ENCODE measurements at places on chromosomes 3 and 15. TPM values are rescaled to one million over a fixed set of nuclear protein-coding genes. Genes with fewer than 3 reads are reported as not detected.

The EPHB1 gene
- 1.4 TPM for total RNA-seq

DNA sequence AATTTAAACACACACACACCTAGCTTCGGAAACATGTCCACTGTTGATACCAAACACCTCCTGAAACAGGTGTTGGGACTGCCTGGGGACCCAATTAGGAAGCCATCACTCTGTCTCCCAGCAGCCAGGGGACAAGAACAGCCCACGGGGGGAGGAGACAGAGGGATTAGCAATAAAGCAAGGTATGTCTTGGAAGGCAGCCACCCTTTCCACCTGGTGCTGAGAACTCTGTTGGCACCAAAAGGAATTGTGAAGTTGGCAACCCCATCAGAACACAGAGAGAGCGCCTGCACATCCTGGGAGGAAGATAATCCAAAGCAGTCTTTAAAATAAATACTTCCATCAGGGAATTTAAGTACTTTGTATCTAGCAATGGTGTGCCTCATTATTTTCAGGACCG is 111.0 kb downstream of the ADAMTS17 start:
- H3K4me3 ChIP-seq: no peak overlapping the region
- no peak for DNase-seq
- no peak overlapping the region for H3K27ac ChIP-seq

The RTP4 gene
- total RNA-seq: 12.9 TPM

DNA sequence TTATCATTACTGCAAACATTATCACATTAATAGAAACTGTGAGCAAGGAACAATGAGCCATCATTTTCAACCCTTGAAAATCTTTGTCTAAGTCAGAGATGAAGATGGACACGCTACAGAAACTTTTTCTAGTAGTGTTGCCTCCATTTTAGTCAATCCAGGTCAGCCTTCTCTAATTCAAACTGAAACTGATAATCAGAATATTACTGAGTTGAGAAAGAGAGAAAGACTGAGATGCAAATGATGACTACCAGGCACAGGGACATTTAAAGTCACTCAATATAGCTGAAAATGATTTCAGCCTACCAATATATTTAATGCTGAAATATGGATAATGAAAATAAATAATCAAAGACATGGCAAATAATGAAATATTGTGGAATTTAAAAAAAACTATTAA is 261.4 kb downstream of the GBE1 start:
- no peaks in the 10 kb centered on the region for H3K36me3 ChIP-seq
- DNase-seq: no peak
- no peaks in the 10 kb centered on the region for H3K4me1 ChIP-seq
- no peak overlapping the region for H3K4me3 ChIP-seq

DNA sequence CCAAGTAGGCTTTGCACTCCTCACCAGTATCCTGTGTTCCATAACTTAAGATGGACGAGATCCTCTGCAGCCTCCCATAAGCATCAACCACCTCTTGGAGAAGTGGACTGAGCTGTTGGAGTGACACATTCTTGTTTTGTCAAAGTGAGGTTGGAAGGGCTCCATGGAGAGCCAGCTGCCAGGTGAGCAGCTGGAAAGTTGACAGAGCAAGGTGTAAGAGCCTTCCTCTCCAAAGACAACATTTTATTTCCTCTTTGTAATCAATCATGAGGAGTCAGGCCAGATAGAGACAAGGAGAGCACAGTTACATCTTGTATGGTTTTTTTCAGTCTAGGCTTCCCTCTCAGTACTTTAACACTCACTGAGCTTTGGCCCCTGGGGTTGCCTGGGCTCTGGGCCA is 5.1 kb downstream of the ABI3BP start:
- H3K27ac ChIP-seq: no peak overlapping the region
- no peaks in the 10 kb centered on the region for H3K36me3 ChIP-seq
- peaks cover 9% of the 10 kb centered on the region for H3K27me3 ChIP-seq

- no peaks in the 10 kb centered on the region for H3K36me3 ChIP-seq
- DNase-seq: no peak
- H3K4me3 ChIP-seq: no peak overlapping the region
Measured at GRCh38 chr15:25184356-25185155, 229.8 kb downstream of the SNRPN start.

The SLC25A38 gene
- total RNA-seq: 42.4 TPM

The RTP3 gene
- total RNA-seq: not detected

DNA sequence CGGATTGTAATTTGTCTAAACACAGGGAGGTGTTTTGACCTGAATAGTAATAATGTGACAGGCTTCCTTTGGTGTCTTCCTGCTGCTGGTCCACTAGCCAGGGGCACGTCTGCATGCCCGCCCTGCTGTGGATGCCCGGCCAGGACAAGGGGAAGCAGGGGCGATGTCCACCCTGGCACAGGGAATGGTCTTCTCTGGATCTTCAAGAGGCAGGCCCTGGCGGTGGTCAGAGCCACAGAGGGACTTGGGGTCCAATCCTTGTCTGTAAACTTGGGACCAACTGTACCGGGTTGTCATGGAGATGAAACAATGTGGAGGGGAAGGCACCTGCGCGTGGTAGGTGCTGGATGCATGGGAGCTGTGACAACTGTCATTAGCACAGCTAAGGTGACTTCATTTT is 134.1 kb downstream of the RPLP1 start:
- no peak for DNase-seq
- no peak overlapping the region for H3K27ac ChIP-seq
- peaks cover 2% of the 10 kb centered on the region for H3K27me3 ChIP-seq
- no peak overlapping the region for H3K4me3 ChIP-seq
- no peaks in the 10 kb centered on the region for H3K36me3 ChIP-seq

DNA sequence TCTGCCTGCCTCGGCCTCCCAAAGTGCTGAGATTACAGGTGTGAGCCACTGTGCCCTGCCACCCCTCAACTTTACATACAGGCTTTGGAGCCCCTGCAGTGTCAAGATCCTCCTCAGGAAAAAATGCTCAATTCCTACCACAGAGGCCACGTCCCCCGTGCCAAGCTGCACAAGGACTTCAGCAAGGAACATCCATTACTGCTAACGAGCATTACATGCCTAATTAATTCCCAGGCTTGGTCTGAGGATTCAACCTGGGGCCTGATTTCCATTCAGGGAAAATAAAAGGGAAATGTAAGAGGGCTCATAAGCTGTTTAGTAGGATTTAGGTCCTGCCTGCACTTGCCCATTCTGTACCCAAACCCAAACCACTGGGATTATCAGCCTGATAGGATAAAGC is 161.4 kb downstream of the RAB11A start:
- no peaks in the 10 kb centered on the region for H3K36me3 ChIP-seq
- no peak for DNase-seq
- peaks cover 15% of the 10 kb centered on the region for H3K27me3 ChIP-seq
- no peak overlapping the region for H3K27ac ChIP-seq

DNA sequence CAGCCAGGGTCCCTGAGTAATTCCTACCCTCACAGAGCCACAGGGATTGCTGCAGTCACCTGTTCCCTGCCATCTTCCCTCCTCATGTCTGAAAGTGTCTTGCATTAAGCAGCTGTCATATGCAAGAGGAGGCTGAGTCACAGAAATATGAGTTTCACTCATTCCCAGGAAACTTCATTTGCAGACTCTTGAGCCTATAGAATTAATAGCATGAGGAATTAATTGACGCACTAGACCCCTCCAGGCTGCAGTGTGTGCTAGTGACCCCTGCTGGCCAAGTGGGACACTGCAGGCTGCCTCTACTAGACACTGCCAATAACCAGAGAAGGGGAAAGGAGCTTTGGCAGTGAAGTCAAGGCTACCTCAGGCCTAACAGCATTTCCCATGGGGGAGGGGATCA is 50.6 kb upstream of the SLC6A1 start:
- no peaks in the 10 kb centered on the region for H3K36me3 ChIP-seq
- DNase-seq: peak; percentile 43
- H3K4me1 ChIP-seq: no peaks in the 10 kb centered on the region
- H3K27me3 ChIP-seq: no peaks in the 10 kb centered on the region
- H3K27ac ChIP-seq: no peak overlapping the region

DNA sequence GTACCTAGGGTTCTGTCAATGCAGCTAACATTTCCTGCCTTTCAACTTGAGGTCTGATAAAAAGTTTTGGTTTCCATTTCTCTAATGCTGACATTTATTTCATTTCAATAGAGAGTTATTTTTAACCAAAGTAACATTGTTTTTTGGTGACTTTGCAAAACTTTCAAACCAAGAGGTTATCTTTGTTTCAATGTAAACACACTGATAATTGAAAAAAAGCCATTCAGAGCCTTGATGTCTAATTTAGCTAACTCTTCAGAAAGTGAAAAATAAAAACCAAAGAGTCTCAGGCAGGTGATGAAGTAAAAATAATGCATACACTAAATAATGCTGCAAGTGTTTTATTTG is 9.6 kb upstream of the TIPARP start:
- H3K36me3 ChIP-seq: peaks cover 9% of the 10 kb centered on the region
- peak overlapping the region; percentile 58 for H3K4me3 ChIP-seq
- peaks cover 74% of the 10 kb centered on the region for H3K4me1 ChIP-seq
- H3K27me3 ChIP-seq: no peaks in the 10 kb centered on the region

GRCh38 chr3:29410660-29411405 is 130.0 kb downstream of the RBMS3 start:
- H3K27me3 ChIP-seq: no peaks in the 10 kb centered on the region
- H3K4me1 ChIP-seq: no peaks in the 10 kb centered on the region
- no peak overlapping the region for H3K4me3 ChIP-seq
- no peaks in the 10 kb centered on the region for H3K36me3 ChIP-seq
- DNase-seq: no peak
- H3K27ac ChIP-seq: no peak overlapping the region

The ROPN1 gene
- total RNA-seq: not detected

The PLD1 gene
- 1.1 TPM for total RNA-seq

DNA sequence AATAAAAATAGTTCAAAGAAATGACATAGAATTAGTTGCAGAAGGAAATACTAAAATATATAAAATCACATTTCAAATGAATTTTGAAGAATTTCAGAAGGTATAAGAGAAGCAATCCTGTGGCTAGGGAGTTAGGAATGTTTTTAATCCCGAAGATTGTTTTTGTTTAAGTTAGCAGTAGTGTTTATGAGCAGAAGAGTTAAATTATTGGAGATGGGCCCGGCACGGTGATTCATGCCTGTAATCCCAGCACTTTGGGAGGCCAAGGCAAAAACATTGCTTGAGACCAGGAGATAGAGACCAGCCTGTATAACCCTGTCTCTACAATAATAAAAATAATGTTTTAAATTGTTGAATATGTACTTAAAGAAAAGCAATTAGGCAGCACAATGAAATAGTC is 432.5 kb downstream of the MFSD1 start:
- no peak for DNase-seq
- H3K4me1 ChIP-seq: no peaks in the 10 kb centered on the region
- no peak overlapping the region for H3K4me3 ChIP-seq
- no peaks in the 10 kb centered on the region for H3K36me3 ChIP-seq
- H3K27ac ChIP-seq: no peak overlapping the region

DNA sequence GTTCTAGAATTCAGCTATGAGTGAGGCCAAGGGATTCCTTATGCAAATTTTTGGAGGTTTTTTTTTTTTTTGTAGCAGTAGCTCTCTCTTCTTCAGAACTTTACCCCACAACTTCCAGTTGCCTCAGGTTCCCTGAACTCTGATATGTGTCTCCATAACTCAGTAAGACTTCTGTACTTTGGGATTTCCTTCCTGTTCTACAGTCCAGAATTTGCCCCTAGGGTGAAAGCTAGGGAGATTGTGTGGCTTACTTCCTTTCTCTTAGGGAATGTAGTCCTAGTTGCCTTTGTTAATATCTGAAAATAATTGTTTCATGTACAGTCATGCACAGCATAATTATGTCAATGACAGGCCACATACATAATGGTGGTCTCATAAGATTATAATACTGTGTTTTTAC is 30.8 kb downstream of the LRRC28 start:
- H3K4me1 ChIP-seq: peaks cover 23% of the 10 kb centered on the region
- no peaks in the 10 kb centered on the region for H3K27me3 ChIP-seq
- DNase-seq: no peak
- H3K4me3 ChIP-seq: no peak overlapping the region
- H3K27ac ChIP-seq: no peak overlapping the region

- H3K4me3 ChIP-seq: no peak overlapping the region
- no peak for DNase-seq
- H3K27ac ChIP-seq: no peak overlapping the region
- H3K27me3 ChIP-seq: no peaks in the 10 kb centered on the region
- H3K36me3 ChIP-seq: peaks cover 2% of the 10 kb centered on the region
- peaks cover 55% of the 10 kb centered on the region for H3K4me1 ChIP-seq
Measured at GRCh38 chr15:40449275-40449674, 8.5 kb downstream of the BAHD1 start.

DNA sequence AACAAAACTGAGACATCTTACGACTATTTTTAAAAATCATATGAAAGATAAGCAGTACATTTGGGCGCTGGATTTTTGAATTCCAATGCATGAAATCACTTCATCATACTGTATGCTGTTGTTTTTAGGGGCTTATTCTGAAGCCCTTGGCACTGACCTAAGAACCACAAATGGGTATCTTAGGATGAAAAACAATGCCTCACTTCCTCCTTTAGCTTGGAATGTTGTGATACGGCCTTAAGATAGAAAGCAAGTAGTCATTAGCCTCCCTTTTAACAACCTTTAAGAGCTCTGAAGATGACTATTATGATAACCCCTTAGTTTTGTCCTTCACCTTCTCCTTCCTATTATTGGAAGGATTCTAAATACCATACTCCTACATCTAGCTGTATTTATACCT is 289.8 kb downstream of the ARPP21 start:
- H3K27ac ChIP-seq: no peak overlapping the region
- H3K27me3 ChIP-seq: no peaks in the 10 kb centered on the region
- H3K36me3 ChIP-seq: no peaks in the 10 kb centered on the region

Measured in activated CD8-positive, alpha-beta T cell treated with anti-CD3 and anti-CD28 coated beads, Interleukin-2, amount 10 ng/mL, durations not matched to agents 7 days and 5 days (primary cell).